NCI-H510A treated with DMSO at 0.1 percent for 48 hours (cell line): ENCODE measurements at places on chromosomes 2 and 18.

DNA sequence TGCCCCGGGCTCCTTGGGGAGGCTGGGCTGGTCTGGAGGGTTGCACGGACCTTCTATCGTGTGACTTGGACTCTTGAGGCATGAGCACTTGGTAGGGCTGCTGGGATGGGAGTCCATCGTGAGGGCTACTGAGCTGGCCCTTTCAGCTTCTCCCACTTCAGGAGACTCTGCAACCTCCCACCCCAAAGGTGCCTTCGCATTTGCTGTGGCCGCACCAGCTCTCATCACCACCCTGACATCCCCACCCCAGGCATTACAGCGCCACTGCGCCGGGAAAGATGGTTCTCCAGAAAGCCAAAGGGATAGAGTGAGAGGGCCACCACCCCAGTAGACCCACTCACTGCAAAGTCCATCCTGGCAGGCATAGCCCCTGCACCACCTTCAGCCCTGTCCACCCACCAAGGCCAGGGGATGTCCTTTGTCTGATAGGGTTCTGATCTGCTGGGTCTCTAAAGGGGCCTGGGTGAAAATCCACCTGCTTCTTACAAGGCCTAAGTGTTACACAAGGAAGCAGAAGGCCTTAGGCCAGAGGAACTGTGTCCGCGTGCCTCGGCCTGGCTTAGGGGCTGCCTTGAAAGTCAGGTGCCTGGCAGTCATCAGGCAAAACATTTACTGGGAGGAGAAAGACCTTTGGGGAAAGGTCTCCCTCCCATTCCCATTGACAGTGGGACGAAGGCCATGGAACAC lies 5.1 kb downstream of the EHD3 start:
- DNase-seq = no peak

GRCh38 chr2:207182911-207183310 lies 17.2 kb upstream of the KLF7 start:
- DNase-seq = no peak

DNA sequence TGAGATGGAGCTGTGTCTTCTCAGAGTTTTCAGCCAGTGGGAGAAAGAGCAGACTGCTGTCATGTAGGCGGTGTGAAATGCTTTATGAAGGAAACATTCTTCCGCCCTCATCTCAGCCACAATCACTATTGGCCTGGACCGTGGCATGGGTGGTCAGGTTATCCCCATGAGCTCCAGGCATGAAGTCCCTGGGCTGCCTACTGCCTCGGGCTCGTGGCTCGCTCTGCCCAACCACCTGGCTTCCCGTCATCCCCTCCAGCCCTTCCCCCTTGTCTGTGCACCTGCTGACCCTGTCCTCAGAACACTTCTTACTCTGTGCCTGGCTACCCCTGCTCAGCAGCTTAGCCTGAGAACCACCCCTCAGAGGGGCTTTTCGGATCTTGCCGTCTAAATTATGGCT lies 15.5 kb downstream of the COLEC11 start:
- peak; percentile 85 for DNase-seq

GRCh38 chr2:26347286-26347865 lies 787 bp upstream of the ADGRF3 start:
- no peak for DNase-seq

- no peak for DNase-seq
Measured at GRCh38 chr2:18650221-18650620, 60.9 kb upstream of the NT5C1B start.

DNA sequence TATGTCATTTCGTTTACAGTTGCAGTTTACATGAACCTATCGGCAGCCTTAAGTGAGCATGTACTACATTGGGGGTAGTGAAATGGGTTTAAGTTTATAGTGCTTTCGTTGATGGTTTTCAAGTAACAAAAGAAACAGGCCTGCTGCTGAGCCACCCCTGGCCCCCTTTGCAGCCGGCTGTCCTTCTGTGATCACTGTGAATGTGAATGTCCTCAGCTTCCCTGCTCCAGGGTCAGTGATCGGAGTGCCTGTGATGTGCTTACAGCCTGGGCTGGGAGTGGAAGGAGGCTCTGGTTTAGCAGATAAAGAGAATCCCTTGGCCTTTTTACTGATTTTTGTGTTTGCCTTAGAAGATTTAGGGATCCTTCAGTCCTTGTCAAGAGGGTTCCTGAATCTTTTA lies 154.2 kb downstream of the FAM210A start:
- DNase-seq = no peak

DNA sequence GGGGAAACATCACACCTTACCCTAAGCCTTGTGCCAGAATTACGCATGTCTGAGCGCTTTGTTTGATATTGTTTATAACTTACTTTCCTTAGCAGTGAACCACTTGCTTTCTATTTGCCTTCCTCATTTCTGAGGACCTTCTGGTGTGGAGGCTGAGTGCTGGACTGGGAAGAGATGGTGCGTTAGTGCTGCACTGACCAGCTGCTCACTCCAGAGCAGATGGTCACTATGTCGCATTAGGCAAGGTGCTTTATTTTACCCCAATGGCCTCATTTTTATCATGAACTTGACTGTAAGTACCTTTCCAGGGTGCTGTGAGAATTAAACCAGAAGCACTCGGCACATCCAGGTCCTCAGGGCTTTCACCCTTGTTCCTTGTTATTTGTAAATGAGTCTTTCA lies 46.6 kb upstream of the TMEM18 start:
- no peak for DNase-seq

- no peak for DNase-seq
Measured at GRCh38 chr2:13106302-13106701, 389.6 kb downstream of the TRIB2 start.

GRCh38 chr2:172968061-172968469 lies 107.6 kb upstream of the MAP3K20 start:
- no peak for DNase-seq

DNA sequence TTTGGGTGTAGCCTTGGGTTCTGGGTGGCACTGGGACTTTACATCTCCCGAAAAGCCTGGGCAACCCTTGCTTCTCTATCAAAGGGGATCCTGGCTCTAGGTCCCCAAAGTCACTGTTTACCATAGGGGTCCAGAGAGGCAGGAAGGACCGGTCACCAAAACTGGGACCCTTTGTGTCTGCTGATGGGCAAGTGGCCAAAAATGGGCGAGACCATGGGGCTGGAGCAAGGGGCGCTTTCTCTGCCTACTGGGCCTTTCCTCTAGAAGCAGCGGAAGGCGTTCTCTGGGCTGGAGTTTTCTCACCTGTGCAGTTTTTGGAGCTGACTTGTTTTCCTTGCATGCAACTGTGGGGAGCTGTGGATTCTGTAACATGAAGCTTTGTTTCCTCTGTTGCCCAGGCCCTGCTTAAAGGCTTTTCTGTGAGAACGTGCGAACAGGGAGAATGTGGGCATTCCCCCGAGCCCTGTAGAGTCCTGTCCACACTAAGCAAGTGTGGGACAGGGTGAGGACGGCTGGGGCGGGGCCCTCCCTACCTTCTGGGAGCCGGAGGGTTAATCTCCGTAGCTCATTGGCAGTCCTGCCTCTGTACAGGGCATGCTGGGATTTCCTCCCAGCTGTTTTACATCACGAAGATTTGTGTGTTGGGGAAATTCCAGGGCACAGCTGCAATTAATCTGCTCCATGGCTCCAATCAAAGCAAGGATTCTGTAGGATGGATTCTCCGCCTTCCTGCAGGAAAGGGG lies 50.2 kb downstream of the TGOLN2 start:
- DNase-seq = no peak

DNA sequence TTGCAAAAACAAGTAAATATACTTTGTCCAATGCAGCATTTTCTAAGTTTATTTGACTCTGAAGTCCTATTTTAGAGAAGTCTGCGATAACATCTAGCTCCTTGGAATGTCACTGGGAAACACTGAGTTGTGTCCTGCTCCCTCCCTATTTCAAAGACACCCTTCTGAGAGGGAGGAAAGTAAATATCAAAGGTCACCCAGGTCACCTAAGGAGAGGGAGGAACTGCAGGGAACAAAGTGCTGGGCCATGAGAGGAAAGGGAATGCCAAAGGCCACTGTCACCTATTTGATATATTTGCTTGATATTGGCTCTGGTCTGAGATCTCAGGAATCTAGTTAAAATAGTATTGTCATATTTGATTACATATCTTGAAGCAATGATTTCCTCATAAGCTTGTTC lies 201.3 kb downstream of the GCA start:
- DNase-seq = no peak

DNA sequence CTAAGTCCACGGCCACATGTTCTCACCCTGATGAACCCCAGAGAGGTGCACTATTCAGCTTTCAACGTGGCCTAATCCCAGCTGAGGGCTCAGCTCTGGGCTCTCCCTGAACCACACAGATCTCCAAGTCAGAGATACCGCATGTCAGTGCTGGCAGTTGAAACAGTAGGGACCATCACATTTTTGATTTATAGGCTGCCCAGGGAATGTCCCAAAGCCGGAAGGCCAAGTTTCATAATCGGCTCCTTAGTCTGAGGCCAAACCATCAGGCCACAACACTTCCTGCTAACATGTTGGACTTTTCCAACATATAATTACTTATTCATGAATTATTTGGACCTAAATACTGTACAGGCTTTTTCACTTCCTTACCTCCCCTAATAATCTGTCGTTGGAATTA lies 91.9 kb upstream of the KLHL29 start:
- no peak for DNase-seq

DNA sequence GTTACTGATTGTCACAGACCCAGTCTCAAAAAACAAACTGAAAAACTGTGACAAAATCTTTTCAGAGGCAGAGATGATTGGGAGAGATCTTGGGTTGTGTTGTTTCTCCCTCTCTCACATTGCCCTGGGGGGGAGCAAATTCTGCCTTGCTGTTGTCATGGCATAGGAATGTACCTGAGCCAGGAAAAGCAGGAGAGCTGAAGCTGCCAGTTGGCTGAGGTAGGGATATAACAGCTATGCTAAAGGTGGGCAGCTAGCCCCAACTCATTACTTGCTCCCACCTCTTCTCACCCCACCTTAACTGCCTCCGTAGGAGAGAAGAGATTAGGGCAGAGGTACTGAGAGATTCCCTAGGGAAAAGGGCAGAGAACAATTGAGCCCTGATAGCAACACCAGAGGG lies 299.3 kb downstream of the OSR1 start:
- no peak for DNase-seq

- no peak for DNase-seq
Measured at GRCh38 chr2:111247491-111247890, 126.8 kb downstream of the BCL2L11 start.

DNA sequence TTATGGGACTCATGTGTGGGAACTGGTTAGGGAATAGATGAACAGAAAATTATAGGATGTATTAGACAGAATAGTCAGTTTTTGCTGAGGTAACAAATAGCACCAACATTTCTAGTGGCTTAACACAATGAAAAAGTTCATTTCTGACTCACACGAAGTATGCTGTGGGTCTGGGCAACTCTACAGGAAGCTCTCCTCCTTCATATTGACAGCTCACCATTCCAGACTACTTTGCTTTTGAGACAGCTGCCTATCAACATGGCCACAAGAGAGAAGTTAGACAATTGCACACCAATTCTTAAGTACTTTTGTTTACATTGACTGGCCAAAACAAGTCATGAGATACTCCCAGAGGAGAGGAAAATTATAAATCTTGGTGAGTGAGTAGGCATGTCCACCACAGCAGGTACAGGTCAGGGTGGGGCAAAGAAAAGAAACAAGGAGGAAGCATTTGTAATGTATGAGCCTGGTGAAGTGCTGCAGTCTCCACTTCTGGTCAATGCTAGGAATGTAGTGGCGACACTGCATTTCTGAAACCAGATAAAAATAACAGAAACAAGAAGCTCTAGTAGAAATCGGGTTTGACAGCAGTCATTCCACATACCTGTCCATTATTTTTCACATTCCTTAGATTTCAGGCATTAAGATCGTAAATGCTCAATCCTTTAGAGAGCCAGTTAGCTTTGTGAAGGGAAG lies 141.6 kb downstream of the ICOS start:
- no peak for DNase-seq

DNA sequence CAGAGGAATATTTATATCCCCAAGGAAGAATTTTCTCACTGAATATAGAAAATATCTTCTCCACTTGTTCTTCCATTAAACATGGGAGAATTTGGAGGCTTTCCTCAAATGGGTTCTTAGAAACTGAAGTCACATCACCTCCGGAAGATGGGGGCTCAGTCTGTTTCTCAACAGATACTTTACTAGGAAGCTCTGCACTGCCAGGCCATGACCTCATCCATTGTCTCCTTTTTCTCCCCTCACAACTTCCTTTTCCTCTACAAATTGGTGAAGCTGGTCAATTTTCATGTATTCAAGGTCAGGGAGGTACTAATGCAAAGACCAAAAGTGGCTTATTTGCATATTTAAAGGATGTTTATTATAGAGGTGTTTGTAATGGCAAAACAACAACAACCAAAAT lies 173.1 kb downstream of the RNF152 start:
- DNase-seq = no peak

- no peak for DNase-seq
Measured at GRCh38 chr2:75241696-75242095, 42.4 kb upstream of the TACR1 start.

DNA sequence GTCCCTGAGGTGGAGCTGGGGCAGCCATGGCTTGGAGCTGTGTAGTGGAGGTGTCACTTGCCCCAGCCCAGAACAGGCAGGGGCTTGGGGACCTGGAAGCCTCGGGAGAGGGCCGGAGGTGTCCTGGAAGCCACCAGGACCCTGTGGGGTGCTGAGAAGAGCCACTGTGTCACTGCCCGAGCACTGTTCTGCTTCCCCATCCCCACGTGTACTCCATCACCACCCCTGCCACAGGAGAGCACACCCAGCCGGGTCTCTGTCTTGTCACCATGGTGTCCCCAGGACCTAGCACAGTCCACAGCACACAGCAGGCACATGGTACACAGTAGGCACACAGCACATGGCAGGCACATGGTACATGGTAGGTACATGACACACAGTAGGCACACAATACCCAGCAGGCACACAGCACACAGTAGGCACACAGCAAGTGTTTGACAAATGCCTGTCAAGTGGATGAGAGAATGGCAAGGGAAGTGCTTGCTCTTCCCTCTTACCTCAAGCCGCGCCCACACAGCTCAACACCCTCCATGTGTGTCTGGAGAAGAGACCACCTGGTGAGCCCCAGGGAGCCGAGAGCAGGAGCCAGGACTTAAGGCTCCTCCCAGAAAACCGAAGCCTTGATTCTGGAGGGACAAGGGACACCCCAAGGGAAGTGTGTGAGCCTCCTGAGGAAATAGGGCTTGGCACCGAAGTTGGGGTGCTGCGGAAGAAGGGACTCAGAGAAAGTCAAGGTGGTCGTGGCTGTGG lies 13.3 kb downstream of the MBP start:
- DNase-seq = no peak

- peak; percentile 35 for DNase-seq
Measured at GRCh38 chr2:225429717-225430116, 30.2 kb downstream of the NYAP2 start.

- no peak for DNase-seq
Measured at GRCh38 chr2:216956820-216957493, 97.1 kb upstream of the TNP1 start.
